ENCODE measurements at places on chromosomes 3 and 15.

DNA sequence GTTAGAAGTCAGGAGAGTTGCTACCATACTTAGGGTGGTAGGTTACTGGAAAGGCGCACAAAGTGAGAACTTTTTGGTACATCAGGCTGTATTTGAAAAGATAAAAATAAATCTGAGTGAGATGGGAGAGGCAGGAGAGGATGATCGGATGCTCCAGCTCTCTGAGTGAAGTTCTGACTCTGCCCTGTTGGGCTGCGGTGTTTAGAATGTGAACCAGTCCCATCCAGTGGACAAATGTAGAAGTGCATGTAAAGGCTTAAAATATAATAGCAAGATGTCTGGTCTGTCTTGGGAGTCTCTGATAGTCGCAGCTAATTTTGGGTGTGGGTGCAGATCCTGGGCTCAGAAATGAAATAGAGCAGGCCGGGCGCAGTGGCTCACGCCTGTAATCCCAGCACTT is 30.4 kb downstream of the ACKR2 start:
- DNase-seq, result peak; percentile 27

DNA sequence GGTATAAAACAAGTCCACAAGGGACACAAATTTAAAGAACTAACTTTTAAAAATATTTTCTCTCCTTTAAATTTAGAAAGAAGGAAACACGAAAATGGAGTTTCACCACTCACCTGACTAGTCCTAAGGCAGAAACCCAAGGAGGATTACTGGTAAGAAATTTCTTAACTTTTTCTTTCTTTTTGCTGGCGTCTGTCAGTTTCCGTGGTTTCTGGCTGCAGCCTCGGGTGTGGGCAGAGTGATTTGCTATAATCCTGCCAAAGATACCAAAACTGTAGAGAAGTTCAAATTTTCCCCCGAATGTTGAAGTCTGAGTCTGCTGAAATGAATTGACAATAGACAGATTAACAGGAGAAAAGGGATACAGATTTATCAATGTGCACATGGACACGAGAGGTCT is 843.6 kb upstream of the ALCAM start:
- DNase-seq, result no peak

DNA sequence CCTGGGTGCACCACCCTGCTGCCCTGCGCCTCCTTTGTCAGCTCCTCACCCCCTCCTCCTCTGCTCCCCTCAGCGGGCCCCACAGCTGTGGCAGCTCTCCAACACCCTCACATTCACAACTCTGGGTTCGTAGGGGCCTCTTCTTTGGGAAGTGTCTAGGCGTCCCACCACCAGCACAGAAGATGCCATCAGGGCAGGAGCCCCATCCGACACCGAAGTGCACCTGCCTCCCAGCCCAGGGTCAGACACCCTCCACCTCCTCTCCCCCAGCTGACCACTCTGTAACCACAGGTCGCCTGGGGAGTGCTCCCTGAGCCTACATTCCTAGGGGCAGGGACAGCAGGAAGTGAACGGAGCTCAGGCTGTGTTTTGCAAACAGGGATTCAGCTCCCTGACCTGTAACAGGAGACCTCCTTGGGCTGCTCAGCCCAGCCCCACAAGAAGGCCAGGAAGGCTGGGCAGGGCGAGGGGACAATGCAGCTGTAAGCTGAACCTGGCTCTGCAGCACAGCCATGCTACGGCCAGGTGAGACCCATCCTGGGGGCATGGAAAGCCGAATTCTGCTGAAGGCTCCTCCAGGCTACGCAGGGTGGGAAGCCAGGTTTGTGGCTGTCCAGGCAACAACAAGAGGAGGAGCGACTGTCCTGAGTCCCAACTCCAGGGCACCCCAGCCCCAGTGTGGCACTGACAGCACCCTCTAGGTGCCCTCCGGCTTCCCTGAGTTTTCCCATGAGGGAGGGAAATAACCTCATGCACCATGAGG is 269.0 kb downstream of the GOLGA6L6 start:
- DNase-seq, result no peak

- DNase-seq, result no peak
These were observed 72.0 kb downstream of the RAD18 start for GRCh38 chr3:8891303-8891702.

- no peak for DNase-seq
These were observed 46.2 kb downstream of the NRG4 start for GRCh38 chr15:75966073-75966472.
